Right renal pelvis (tissue), 4 donors: ENCODE measurements at places on chromosomes 7 and 10.

- DNase-seq: no peak
Observed at GRCh38 chr10:77861366-77861765, 65.2 kb downstream of the DLG5 start.

DNA sequence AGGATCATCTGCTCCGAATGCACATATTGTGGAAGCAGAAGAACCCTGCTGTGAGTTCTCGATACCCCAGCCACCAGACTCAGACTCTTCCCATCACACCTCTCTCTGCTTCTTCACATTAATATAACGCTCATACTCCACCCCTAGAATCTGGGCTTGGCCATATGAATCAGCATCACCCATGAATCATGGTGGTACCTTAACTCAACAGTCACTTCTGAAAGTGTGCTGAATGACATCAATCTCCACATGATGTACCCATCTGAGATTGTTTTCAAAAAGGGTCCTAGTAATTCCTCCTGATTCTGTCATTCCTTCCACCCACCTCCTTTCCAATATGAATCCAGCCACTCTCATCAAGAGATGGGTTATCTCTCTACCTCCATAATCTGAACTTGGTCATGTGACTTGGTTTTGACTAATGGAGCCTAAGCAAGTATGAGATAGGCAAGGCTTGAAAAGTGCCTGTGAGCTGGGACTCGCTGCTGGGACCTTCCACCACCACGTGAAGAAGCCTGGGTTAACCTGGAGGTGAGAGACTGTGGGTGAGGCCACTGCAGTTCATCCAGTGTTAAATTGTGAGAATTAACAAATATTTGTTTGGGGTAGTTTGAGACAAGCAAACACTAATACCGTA is 15.4 kb downstream of the YWHAG start:
- no peak for DNase-seq

DNA sequence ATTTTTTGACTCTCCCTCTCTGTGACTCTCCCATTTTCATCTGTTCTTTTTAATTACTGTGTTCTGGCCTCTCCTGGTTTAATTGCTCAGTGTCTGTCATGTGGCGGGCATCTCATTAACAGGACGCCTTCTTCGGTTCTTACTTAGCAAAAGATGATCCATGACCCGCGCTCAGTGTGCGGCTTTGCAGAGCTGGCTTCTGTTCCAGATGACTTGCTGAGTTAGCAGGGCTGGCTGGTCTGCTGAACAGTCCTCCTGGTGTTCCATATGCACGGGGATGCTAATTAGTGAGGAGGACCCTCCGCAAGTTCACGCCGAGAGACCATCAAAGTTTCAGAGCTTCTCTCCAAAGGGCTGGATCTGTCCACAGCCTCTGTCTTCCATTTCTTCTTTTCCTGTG is 258.6 kb upstream of the MKI67 start:
- no peak for DNase-seq

DNA sequence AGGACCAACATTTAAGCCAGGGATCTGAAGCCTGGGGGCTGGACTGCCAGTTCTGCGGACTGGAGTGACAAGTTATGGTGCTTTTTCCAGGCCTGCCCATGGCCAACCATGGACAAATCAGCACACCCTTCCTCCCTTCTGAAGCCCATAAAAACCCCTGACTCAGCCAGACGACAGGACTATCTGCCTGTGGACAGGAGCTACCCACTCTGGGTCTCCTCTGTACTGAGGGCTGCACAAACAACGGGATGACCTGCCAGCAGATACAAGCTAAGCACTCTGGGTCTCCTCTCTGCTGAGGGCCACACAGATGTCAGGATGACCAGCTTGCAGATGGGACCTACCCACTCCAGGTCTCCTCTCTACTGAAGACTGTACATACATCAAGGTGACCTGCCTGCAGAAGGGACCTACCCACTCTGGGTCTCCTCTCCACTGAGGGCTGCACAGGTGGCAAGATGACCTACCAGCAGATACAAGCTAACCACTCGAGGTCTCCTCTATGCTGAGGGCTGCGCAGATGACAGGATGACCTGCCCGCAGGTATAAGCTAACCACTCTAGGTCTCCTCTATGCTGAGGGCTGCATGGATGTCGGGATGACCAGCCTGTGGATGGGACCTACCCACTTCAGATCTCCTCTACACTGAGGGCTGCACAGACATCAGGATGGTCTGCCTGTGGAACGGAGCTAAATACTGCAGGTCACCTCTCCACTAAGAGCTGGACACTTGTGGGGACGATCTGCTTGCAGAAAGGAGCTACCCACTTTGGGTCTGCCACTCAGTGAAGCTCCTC is 110.1 kb upstream of the GPR22 start:
- DNase-seq: no peak

DNA sequence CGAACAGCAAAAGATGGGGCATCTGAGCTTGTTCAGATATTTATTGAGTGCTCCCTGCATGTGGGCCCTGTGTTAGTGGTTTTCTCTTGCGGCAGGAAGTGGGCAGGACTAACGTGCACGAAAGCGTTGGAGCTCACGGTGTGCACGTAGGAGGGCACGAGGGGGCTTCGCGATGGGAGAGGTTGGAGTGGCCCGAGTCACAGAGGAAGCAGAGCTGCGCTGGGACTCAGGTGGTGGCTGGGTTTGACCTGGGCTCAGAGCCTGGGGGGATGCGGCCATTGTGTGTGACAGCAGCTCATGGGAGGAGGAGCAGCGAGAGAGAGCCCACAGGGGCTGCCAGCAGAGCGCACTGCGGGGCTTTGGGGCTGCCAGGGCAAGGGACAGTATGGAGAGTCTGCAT is 7.7 kb downstream of the ZSCAN25 start:
- no peak for DNase-seq

DNA sequence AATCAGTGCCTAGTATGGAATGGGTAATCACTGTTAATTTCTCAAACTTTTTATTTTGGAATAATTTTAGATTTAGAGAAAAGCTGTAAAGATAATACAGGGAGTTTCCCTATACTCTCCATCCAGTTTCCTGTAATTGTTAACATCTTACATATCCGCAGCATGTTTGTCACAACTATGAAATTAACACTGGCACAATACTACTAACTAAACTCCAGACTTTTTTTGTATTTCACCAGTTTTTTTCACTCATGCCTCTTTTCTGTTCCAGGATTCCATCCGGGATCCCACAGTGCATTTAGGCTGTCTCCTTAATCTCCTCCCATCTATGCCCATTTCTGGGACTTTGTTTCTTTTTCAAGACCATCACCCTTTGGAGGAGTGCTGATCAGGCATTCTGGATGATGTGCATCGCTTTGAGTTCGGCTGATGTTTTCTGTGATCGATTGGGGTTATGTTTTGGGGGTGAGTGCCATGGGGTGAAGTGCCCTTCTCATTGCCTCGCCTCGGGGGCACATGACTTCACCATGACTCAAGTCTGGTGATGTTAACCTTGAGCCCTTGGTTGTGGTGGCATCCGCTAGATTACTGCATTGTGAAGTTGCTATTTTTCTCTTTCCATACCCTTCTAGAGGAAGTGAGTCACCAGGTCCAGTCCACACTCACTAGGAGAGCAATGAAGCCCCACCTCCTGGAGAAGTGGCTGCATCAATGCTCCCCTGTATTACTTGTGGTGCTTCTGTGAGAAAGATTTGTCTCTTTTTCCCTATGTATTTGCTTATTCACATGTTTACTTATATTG is 43.9 kb upstream of the GRB10 start:
- DNase-seq: no peak

GRCh38 chr7:78326876-78327275 is 528.3 kb downstream of the PHTF2 start:
- DNase-seq: no peak

DNA sequence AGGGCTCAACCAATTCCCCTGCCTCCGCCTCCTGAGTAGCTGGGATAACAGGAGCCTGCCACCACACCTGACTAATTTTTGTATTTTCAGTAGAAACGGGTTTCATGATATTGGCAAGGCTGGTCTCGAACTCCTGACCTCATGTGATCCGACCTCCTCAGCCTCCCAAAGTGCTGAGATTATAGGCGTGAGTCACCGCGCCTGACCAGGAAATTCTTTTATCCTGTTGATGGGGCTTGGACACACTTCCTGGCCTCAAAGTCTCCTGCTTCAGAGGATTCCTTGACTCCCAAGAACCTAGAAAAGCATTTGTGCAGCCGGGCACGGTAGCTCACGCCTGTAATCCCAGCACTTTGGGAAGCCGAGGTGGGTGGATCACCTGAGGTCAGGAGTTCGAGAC is 16.2 kb downstream of the ZNF425 start:
- no peak for DNase-seq

DNA sequence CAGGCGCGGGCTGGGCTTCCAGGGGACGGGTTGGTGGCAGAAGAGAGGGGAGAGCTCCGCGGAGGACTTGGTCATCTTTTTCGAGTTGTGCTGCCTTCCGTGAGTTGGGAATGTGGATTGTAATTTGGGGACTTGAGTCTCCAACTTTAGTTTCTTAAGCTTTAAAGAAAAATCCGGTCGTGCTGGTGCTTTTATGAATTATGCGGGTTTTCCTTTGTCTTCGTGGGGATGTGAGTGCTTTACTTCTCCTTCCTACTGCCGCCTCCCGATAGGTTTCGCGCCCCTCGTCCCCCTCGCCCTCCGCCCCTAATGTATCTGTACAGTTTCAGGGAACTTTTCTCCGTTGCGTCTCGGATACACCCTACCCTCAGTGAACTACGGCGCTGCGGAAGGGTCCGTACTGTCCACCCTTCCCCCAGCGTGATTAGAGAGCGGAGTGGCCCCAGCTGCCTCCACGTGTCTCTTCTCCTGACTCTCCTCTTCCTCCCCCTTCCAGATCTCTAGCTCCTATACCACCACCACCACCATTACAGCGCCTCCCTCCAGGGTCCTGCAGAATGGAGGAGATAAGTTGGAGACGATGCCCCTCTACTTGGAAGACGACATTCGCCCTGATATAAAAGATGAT is 649 bp downstream of the SCD start:
- DNase-seq: no peak

- DNase-seq: no peak
Observed at GRCh38 chr7:45575501-45576248, 1.5 kb downstream of the ADCY1 start.

- DNase-seq: peak; percentile 47
Observed at GRCh38 chr7:101538596-101539459, 90.3 kb downstream of the MYL10 start.

DNA sequence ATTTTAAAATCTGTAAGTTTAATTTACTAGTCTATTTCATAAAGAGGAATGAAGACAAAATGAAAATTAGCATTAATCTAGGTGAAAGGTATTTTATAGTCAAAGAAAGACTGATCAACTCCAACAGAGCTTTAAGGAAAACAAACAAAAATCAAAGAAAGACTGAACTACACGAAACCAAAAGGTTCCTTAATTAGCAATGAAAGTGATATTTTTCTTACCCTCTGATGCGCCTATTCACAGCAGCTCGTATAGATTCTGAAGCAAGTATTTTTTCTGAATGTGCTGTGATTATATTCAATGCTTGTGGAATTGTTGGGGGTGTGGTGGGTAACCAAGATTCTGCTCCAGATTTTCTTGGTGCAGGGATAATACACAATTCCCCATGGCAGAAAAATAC is 11.8 kb downstream of the ECD start:
- DNase-seq: no peak

GRCh38 chr7:40673285-40673684 is 538.5 kb downstream of the SUGCT start:
- DNase-seq: no peak

- DNase-seq: no peak
Observed at GRCh38 chr7:149126662-149127266, 640 bp upstream of the ZNF425 start.

DNA sequence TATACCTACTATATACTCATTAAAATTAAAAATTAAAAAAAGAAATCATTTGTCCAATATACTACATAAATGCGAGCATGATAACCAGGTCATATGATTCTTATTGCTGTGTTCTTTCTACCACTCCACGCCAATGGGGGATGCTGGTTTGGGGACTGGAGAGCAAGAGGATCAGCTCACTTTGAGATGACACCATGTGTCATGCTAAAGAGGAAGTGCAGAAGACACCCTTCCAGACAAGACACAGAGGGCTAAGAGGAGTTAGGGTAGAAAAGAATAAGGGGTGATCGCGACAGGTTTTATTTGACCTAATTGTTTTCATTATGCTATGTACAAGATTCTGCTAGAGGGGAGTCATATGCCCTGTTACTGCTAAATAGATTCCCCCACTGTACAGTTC is 33.8 kb upstream of the MGAM2 start:
- DNase-seq: no peak

- no peak for DNase-seq
Observed at GRCh38 chr10:24708081-24708480, 15.6 kb downstream of the ARHGAP21 start.

DNA sequence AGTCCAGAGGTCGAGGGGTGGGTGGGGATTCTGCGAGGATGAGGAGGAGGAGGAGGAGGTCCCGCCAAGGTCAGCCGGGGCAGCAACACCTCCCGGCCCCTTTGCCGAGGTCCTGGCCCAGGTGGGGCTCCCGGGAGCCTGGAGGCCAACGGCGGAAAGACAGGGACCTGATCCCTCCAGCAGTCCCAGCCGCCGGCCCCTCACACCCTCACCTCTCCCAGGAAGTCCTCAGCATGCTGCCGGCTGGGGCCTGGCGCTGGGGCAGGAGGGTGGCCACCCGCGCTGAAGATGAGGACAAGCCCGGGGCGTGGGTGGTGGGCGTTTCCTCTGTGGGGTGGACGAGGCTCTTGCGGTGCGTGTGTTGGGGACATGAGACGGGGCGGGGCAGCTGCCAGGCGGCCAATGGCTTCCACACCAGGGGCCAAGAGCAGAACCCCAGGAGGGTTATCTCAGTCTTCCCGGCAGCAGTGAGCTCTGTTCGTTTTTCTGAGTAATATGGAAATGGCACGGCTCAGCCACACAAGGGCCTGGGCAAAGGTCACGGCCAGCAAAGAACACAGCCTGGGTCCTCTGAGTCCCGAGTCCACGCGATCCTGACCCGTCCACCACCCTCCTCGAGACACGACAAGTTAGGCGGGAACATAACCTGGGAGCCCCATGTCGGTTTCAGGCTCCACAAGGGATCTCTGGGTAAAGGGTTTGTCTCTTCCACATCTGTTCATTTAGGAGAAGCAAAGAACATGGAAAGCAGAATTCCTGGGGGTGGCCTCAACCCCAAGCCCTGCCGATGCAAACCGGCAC is 82.9 kb upstream of the PDGFA start:
- no peak for DNase-seq

DNA sequence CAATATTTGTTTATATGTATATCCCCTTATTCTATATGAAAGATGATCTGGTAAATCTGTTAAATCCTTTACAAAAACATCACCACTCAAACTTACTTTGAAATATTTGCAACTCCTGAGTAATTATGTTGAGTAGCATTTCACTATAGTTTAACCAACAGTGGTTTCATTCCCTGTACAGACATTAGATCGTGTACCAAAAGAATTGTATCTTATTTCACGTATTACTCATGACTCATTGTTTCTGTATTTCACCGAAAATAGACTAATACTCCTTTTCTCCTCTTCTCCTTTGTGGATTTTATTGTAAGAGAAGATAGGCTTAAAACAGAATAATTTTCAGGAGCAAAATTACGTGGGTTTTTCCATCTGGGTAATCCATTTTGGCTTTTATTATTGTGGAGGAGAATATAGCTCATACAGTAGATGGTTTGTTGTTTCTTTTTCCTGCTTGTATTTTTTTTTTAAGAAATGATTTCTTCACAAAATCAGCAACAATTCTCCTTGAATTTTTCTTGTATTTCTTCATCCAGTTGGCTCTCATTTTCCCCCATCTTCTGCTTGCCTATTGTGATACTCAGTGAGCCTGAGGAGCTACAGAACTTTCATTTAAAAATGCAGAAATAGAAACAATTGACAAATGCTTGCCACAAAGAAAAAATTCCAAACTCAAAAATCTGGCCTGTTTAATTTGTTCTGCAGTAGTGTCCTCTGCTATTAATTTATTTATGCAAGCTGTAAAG is 90.6 kb upstream of the OIT3 start:
- no peak for DNase-seq
